ENCODE measurements at places on chromosomes 11 and 22. TPM values are rescaled to one million over a fixed set of nuclear protein-coding genes. Genes with fewer than 3 reads are reported as not detected.
A peak's percentile ranks its signal among the peaks of the same experiment; 100 is the strongest.

- DNase-seq: no peak
- no peak overlapping the region for H3K27ac ChIP-seq
- H3K27me3 ChIP-seq: peaks cover 7% of the 10 kb centered on the region
- no peak overlapping the region for H3K4me3 ChIP-seq
- H3K36me3 ChIP-seq: no peaks in the 10 kb centered on the region
Measured at GRCh38 chr22:47810505-47811500, 1048.4 kb downstream of the TBC1D22A start.

The SPI1 gene
- not detected for total RNA-seq

The TBX10 gene
- not detected for total RNA-seq

DNA sequence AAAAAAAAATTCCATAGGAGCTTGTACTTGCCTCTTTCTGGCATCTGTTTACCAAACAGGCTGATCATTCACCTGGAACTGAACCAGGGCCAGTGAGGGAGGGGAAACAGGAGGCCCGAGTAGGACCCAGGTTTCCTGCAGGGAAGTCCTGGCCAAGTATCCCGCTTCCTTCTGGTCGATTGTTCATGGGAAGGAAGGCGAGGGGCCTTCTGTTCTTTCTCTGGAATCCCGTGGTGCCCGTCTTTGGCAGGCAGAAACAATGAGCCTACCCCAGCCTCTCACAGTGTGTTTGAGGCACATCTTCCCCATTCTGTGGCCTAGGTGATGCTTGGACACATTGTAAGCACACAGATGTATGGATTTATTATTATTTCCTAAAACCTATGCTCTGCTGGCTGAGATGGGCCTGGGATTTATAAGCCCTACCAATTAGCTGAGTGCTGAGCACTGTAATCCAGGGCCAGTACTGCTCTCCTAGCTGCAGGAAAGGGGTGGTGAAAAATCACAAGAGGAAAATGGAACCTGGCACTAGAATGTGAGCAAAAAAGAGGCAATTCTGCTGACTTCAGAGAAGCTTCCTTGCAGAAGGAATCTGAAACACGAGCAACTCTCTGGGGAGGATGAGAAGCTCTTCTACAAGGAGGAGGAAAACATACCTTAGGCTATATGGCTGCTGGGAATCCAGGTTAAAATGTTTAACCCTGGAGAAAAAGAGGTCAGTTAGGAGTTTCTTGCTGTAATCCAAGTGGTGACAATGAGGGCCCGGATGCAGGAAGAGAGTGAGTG is 53.5 kb downstream of the PRR5L start:
- H3K27me3 ChIP-seq: no peaks in the 10 kb centered on the region
- DNase-seq: no peak
- no peak overlapping the region for H3K4me3 ChIP-seq
- peak overlapping the region; percentile 76 for H3K27ac ChIP-seq
- no peaks in the 10 kb centered on the region for H3K36me3 ChIP-seq
- peaks cover 27% of the 10 kb centered on the region for H3K4me1 ChIP-seq

GRCh38 chr11:86738568-86738967 is 61.8 kb upstream of the PRSS23 start:
- no peak overlapping the region for H3K4me3 ChIP-seq
- no peak for DNase-seq
- no peaks in the 10 kb centered on the region for H3K27me3 ChIP-seq
- peaks cover 91% of the 10 kb centered on the region for H3K4me1 ChIP-seq

DNA sequence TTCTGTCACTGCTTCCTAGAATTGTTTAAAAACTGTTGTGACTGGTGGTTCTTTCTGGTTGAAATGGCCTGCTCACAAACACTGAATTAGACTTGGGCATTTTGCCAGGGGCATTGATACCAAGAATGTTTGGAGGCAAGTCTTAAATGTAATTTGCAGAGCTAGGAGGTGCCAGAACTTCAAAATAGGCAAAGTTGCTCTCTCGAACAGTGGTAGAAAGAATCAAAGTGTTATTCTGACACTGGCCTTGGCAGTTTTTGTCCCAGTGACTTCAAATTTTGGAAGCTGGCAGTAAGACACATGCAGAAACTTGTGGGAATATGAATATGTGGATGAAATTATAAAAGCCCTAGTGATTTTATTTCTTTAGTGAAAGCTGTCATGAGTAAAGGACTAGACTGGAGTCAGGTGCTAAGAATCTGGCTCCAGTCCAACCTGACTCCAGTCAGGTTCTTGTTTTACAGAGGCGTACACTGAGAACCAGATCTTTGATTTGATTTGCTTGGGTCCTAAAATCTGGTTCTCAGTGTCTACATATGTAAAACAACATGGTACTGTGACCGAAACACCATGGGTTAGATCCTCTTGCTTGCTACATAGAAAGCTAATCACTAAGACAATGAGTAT is 20.9 kb downstream of the SVIP start:
- no peaks in the 10 kb centered on the region for H3K4me1 ChIP-seq
- no peaks in the 10 kb centered on the region for H3K27me3 ChIP-seq
- no peaks in the 10 kb centered on the region for H3K36me3 ChIP-seq
- DNase-seq: no peak
- H3K4me3 ChIP-seq: no peak overlapping the region

- H3K36me3 ChIP-seq: no peaks in the 10 kb centered on the region
- H3K27me3 ChIP-seq: no peaks in the 10 kb centered on the region
- no peak overlapping the region for H3K4me3 ChIP-seq
Measured at GRCh38 chr11:35367491-35367890, 51.9 kb downstream of the SLC1A2 start.

DNA sequence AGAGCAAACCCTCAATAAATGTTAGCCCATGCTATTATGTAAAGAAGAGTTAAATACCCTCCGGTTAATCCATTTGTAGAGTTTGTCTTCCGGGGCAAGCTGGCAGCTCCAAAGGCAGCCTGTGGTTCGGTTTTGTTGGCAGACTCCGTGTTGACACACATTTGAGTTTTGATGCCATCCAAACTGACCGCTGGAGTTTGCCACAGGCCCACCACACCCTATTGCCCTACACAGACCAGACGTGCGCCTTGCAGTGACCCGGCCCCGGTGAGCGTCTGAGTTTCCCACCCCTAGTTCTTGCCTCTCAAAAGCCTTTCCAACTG is 25.1 kb downstream of the ELFN2 start:
- peaks cover 12% of the 10 kb centered on the region for H3K27me3 ChIP-seq
- no peaks in the 10 kb centered on the region for H3K36me3 ChIP-seq
- H3K27ac ChIP-seq: no peak overlapping the region
- H3K4me1 ChIP-seq: no peaks in the 10 kb centered on the region
- DNase-seq: no peak
- no peak overlapping the region for H3K4me3 ChIP-seq

The CHADL gene
- total RNA-seq: 0.36 TPM

DNA sequence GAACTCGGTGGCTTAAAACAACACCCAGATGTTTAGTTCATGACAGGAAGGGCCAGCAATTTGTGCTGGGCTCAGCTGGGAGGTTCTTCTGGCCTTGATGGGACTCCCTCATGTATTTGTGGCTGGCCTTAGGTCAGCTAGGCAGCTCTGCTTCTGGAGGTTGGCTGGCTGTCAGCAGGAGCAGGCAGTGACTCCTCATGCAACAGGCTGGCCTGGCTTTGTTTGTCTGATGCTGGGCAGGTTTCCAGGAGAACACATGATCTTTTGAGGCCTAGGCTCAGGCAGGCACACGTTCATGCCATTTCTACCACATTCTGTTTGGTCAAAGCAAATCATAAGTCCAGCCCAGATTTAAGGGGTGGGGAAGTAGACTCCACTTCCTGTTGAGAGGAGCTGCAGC is 571.2 kb downstream of the TBC1D22A start:
- no peaks in the 10 kb centered on the region for H3K36me3 ChIP-seq
- H3K27ac ChIP-seq: no peak overlapping the region
- peaks cover 6% of the 10 kb centered on the region for H3K4me1 ChIP-seq
- no peak for DNase-seq
- H3K4me3 ChIP-seq: no peak overlapping the region

- no peaks in the 10 kb centered on the region for H3K36me3 ChIP-seq
- no peak overlapping the region for H3K4me3 ChIP-seq
- H3K27ac ChIP-seq: no peak overlapping the region
- H3K4me1 ChIP-seq: peaks cover 5% of the 10 kb centered on the region
Measured at GRCh38 chr11:64036087-64037026, 626 bp downstream of the FLRT1 start.

GRCh38 chr11:19342036-19342435 is 101.3 kb upstream of the E2F8 start:
- H3K27ac ChIP-seq: no peak overlapping the region
- no peaks in the 10 kb centered on the region for H3K36me3 ChIP-seq
- DNase-seq: no peak

The P2RY6 gene
- total RNA-seq: 0.20 TPM

DNA sequence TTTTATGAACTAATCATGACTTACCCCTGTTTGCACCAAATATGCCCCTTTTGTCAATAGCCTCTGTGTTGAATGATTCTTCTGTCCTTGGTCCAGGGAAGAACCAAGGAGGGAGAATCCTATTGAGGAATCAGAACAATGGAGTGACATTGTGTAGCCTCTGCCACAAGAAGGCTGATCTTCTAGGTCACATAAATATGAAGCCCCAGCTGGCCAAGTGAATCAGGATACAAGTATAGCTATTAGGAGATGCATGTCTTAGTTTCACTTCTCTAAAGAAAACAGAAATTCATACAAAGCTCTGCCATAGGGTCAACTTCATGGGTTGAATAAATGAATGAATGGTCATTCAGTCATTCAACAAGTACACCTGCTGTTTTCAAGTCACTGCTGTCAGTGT is 118.2 kb upstream of the BLID start:
- no peak for DNase-seq
- H3K27ac ChIP-seq: no peak overlapping the region
- H3K4me3 ChIP-seq: no peak overlapping the region

The CD6 gene
- total RNA-seq: not detected

GRCh38 chr11:10302744-10303557 is 1.9 kb upstream of the ADM start:
- H3K27me3 ChIP-seq: no peaks in the 10 kb centered on the region
- DNase-seq: no peak

The OR6T1 gene
- not detected for total RNA-seq

GRCh38 chr22:49197505-49197904 is 630.2 kb downstream of the BRD1 start:
- no peak overlapping the region for H3K4me3 ChIP-seq
- H3K27ac ChIP-seq: no peak overlapping the region
- DNase-seq: peak; percentile 85
- H3K36me3 ChIP-seq: no peaks in the 10 kb centered on the region
- H3K27me3 ChIP-seq: peaks cover 4% of the 10 kb centered on the region

The TRPM5 gene
- not detected for total RNA-seq

GRCh38 chr11:66686801-66687750 is 9.4 kb upstream of the RBM4B start:
- peaks cover 7% of the 10 kb centered on the region for H3K36me3 ChIP-seq
- peak; percentile 87 for DNase-seq
- H3K4me1 ChIP-seq: no peaks in the 10 kb centered on the region
- H3K27ac ChIP-seq: no peak overlapping the region

All from chondrocyte (in vitro differentiated cells).